ENCODE measurements at places on chromosomes 16 and 17.

DNA sequence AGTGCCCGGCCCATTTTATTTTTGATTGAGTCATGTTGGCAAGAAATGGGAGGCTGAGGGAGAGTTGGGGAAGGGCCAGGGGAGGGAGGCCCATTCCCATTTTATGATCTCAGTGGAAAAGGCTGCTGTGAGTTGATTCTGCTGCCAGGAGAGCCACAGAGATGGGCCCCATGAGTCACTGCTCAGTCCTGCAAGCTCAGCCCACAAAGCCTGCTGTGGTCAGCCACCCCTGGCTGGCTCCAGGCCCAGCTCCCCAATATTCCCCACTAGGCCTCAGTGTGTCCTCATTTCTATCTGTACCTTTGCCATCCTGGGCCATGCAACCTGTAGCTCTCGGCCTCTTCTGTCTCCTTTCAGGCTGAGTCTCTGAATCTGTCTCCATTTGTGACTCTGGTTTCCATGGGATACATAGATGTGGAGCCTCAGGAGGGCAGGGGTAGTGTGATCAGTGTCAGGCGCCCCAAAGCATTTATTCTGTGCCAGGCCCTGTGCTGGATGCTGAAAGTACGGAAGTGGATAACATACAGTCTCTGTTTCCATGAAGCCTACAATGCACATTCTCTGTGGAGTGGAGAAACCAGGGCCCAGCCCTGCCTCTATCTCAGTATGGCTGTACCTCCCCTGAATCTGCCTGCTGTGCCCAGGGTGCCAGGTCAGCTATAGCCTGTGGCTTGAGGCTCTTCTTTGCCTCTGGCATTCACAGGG, 1.9 kb upstream of the PLEKHG4 start:
- DNase-seq: no peak

GRCh38 chr17:27986805-27987684, 55.4 kb upstream of the NLK start:
- no peak for DNase-seq

- DNase-seq: peak; percentile 56
Measured at GRCh38 chr17:7437950-7438614, 1.2 kb upstream of the FGF11 start.

DNA sequence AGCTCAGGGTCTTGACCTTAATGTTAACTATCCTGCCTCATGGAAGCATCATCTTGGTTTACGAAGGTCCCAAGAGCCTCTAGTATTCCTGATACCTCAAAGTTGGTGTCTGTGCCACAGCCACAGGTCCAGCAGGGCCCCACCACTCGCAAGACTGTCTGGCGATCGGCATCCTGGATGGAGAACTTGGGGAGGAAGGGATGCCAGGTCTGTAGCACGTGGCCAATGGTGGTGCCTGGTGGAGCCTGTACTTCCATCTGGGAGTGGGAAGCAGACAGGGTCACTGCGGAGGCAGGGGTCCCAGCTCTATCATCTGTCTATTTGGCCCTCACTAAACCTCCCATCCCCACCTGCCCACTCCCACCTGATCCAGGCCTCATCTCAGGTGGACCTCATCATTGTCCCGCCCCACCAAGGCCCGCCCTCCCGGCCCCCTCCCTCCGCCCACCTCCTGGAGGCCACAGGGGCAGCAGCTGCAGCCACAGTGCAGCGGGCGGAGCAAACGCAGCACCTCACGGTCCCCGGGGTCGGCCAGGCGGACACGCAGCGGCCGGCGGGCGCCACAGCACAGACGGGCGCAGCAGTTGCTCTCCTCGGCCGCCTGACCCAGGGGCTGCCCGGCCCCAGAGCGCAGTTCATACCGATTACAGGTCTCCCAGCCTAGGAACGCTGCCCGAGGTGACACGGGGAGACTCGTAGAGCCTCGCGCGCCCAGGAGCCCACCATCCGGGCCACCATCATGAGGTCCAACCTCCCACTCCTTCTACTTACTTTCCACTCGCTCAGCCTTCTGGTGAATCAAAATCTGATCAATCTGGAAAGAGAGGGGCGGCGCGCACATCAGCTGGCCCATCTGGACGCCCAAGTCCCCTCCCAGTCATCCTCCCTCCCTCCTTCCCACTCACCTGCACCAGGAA, 1.4 kb downstream of the PLSCR3 start:
- DNase-seq: no peak

GRCh38 chr16:78956859-78957258, 643.7 kb downstream of the MAF start:
- no peak for DNase-seq

DNA sequence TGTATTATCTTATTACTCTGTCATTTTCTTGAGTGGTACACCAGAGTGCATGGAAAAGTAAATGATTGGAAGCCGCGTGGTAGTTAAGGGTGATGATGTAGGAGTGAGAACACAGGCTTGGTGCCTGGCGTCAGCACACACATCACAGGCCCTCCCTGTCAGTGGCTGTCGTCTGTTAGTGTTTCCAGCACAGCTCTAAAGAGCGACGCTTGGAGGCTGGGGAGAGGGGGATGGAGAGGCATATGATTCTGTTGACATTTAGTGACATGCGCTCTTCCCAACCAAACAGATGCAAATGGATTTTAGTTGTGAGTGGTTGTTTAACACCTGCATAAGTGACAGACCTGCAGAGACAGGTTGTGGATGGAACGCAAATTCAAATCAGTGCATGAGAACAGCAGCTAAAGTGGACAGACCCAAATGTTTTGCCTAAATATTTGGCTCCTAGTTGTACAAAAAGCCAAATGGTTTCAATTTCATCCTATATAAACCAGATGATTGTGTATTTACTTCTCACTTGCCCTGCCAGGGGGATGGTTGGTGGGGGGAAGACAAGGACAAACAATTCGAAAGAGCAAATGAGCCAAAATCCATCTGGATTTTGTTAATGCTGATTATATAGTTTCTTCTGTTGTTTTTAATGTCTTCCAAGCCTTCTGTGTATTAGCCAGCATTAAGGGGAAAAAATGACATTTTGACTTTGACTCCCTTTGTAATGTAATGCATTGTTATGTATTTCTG, 222.3 kb downstream of the WWOX start:
- no peak for DNase-seq

DNA sequence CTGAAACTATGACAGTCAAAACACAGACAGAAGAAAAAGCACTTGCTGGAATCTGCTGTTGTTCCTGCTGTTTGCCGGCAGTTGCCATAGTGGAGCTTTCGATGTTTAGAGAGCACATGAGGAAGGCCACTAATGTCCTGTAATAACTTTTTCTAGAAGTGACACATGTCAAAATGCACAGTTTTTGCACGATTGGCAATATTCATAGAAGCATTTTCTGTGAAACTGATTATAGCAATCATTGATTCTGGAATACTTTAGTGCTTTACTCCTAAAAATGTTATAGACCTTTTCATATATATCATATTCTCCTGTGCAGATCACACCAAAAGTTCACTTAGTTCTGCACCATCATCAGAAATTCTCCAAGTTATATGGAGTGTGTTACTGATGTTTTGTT, 407.0 kb upstream of the SOX9 start:
- no peak for DNase-seq

GRCh38 chr16:49203361-49203760, 78.3 kb downstream of the CBLN1 start:
- no peak for DNase-seq

GRCh38 chr17:3964203-3965117, at the start of gene ATP2A3:
TSS of gene ATP2A3 (minus strand) at chr17:3964437. CDS start at chr17:3964291, 146 bp downstream.
- DNase-seq: peak; percentile 72

DNA sequence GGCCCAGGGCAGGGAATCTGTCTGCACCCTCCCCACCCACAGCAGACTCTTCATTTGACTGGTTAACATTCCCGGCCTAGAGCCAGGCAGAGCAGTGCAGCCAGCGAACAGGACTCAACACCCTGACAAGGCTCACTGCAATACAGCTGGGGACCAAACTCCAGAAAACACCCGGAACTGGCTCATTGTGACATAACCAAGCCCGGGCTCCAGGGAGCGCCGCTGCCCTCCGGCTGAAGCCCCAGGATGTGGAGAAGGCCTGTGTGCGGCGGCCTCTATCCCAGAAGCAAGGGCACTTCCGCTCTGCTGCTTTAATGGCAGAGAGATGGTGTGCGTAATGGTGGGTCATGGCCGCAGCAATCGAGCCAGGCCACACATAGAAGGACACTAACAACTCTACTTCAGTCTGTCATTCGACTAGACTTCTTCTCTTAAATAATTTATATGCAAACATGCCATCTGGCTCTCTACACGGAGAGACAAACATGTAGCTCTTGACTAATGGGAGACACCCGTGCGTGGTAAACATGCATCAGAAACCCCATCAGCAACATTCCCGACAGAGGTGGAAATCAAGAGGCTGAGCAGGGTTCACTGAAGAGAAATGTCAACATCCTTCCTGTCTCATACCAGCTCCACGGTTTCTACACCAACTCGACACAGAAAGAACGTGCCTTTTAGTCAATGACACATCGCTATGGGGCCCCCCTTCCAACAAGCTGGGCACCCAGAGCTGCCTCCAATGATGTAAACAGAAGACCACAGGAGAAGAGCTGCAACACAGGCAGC, 18.0 kb downstream of the KLHDC4 start:
- DNase-seq: no peak

DNA sequence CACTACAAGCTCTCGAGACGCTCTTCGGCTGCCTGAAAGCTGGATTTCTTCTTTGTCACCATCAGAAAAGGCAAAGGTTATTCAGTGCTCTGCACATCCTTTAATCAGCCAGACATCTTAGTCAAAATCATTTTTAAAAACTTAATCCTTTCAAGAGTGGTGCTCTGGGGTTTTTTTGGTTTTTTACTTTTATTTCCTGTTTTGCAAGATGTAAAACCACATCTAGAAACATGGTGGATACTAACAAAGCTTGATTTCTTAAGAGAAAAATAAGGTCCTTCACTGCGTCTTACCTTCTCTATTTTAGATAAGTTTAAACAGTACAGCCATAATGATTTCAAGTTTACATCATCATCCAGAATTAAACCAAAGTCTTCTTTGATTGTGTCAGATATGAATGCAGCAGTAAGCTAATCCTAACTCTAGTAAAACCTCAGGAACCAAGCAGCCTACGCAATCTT, 6.3 kb downstream of the ANKRD11 start:
- DNase-seq: peak; percentile 70

- no peak for DNase-seq
Measured at GRCh38 chr17:46720408-46720807, 98.1 kb downstream of the WNT3 start.

- no peak for DNase-seq
Measured at GRCh38 chr16:87958632-87959031, 7.4 kb downstream of the BANP start.

DNA sequence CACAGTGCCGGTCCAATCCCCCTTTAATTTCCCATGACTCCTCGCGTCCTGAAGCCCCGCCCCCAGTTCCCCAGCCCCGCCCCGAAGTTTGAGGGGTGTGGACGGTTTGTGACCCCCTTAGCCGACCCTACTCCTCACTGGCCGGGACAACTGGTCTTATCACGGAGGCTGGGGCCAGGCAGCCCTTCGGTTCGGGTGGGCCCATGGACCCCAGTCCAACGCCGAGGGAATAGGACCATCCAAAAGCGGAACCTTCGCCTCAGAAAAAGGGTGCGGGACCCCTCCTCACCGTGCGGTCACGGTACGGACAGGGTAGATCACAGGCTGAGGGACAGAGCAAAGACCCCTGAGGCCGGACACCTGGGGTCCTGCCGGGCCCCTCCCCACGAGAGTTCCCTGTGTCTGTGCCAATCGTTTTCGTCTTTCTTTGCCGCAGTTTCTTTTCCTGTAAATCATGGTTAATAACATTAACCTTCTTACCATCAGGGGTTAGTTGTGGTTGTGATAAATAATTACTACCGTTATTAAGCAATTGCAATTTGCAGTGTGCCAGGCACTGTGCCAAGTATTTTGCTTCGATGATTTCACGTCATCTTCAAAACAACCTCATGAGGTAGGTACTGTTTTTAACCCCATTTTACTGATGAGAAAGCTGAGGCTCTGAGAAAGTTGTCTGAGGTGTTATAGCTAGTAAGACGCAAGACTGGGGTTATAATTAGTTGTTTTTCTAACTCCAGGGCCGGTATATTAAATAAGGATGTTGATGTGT, 543 bp downstream of the TMUB2 start:
- peak; percentile 67 for DNase-seq

DNA sequence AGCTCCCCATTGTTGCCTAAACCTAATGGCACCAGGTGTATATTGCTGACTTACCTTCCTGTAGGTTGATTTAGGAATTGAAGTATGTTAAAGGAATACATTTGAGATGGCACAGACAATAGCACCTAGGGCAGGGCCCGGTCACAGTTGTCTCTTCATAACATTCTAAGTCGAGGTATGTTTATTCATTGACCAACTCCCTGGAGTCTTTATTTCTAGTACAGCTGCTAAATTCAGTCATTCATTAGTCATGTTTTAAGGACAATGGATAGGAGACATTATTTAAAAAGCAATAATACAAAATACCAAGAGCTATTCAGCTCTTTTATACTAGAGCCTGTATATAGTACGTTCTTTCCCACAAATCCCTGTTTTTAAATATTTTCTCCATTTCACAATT, 369.5 kb upstream of the HSBP1 start:
- DNase-seq: no peak

- no peak for DNase-seq
Measured at GRCh38 chr16:85386467-85387170, 226.5 kb upstream of the GSE1 start.

GRCh38 chr16:86458149-86458777, 52.1 kb upstream of the FOXF1 start:
- DNase-seq: no peak

DNA sequence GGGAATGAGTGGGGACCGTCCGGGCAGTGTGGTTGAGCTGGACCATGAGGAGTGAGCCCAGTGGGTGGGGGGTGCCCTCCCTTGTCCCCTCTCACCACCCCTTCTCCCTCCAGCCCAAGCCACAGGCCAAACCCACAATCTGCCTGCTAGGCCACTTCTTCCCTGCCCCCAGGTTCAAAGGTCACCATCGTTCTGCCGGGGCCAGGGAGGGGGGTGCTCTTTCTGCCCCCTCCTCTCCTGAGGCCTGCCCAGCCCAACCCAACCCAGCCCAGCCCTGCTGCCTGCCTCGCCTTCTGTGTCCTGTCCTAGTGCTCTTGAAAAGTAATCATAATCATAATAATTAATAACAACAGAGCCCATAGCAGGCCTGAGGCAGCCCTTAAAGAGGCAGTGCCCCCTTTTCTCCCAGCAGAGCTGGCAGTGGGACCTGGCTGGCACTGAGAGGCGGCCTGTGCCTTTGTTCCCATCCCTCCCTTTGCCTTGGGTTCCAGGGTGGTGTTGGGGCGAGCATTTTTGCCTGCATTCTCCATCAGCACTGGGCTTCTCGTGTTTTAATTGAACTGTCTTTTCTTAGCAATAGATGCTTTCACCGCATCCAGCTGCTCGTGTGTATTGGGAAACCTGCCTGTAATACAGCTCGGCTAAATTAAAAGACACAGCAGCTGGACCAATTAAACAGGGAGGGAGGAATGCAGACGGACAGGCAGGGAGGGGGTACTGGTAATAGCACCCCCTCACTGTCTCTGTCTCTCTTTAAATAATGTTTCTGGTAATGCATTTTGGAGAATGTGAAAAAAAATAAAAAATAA, 46.8 kb downstream of the SREBF1 start:
- no peak for DNase-seq

GRCh38 chr16:66146798-66147197, 219.7 kb upstream of the CDH5 start:
- DNase-seq: no peak

Measured in CD4-positive, alpha-beta T cell treated with Interleukin-10 for 1 hour (primary cell).